ENCODE measurements at places on chromosomes 7 and 10.

GRCh38 chr10:70272925-70273316 lies 10.9 kb downstream of the NPFFR1 start:
- no peak for DNase-seq

- DNase-seq: no peak
Measured at GRCh38 chr10:50982989-50983388, 91.3 kb upstream of the PRKG1 start.

GRCh38 chr10:12846718-12847117 lies 154.8 kb downstream of the CCDC3 start:
- DNase-seq: no peak

DNA sequence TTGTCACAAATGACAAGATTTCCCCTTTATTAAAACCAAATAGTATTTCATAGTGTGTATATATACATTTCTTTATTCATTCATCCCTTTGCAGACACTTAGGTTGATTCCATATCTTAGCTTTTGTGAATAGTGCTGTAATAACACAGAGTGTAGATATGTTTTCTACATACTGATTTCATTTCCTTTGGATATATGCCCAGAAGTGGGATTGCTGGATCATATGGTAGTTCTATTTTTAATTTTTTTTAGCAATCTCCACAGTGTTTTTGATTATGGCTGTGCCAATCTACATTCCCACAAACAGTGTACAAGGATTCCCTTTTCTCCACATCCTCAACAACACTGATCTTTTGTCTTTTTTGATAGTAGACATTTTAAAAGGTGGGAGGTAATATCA lies 46.4 kb downstream of the CSTF2T start:
- no peak for DNase-seq

DNA sequence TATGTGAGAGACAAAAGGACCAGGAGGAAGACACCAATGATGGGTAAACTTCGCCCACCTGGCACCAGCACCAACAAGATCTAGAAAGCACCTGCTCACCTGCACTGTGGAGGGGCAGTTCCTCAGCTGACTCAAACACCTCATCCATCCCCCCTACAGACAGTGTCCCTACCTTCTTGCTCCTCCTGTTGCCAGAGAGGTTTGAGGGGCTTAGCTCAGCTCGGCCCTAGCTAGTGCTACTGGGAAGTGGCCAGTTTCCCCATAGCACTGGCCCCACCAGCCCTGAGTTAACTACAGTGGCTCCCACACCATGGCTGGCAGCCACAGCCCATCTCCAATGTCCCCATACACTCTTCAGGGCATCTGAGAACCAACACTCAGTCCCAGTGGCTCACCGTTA lies 70.8 kb downstream of the GRID1 start:
- DNase-seq: no peak

- DNase-seq: no peak
Measured at GRCh38 chr10:55374917-55375316, 573.9 kb upstream of the PCDH15 start.

DNA sequence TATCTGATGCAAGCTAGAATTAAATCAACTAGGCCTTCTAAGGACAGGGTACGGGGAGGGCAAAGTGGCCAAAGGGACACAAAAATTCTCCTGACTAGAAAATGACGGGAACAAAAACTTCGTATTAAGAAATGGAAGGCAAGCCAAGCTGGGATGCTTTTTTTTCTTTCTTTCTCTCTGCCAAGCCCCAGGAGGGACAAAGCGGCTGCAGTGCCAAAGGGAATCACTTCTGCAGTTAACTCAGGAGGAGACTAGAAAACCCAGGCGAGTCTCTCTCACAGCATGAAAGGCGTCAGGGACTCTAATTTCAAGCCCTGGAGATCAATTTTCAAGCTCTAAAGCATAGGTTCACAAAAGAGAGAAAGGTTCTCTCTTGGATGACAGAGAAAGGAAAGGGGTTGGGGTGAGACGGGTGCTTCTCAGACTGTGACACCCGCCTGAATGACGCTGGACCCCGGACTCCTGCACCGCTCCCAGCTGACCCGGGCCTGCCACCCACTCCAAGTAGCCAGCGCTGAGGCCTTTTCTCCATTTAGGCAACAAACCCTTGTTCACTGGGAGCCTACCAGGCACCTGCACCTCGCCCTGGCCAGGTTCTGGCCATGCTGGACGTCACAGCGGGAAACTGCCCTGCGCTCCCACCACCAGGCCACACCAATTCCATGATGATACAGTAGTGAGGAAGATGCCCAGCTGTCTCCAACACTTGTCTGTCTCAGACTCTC lies 56.5 kb downstream of the KIAA1549 start:
- DNase-seq: no peak

DNA sequence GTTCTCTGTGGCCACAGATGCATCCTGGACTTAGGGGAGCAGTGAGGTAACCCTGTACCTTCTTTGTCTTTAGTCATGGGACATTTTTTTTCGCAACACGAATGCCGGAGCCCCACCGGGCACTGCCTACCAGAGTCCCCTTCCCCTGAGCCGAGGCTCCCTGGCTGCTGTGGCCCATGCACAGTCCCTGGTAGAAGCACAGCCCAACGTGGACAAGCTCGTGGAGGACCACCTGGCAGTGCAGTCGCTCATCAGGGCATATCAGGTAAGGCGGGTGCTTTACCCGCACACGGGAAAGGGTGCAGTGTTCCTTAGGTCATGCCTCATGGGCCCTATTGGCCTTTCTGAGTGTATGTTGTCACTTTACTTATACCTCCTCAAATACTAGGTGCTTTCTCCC lies 38.8 kb downstream of the OGDH start:
- no peak for DNase-seq

DNA sequence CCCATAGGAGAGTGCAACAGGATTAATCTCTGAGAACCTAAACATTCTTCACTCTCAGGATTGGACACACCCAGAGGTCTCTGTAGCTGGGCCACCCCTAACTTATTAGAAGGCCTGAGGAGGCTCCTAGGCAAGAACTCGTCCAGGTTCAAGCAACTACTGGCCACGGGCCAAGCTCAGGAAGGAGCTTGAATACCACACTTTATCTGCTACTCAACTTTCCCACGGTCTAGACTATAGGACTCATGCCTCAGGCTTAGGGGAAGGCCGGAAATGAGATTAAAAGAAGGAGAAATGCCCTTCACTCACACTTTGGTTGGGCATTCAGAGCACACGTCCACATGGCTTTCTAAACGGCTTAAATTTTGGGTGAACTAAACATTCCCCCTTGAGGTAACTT lies 142.8 kb upstream of the PHYHIPL start:
- DNase-seq: no peak

GRCh38 chr10:119706521-119707278 lies 19.1 kb upstream of the INPP5F start:
- no peak for DNase-seq

- no peak for DNase-seq
Measured at GRCh38 chr10:86294346-86295265, 72.0 kb downstream of the GRID1 start.

GRCh38 chr10:88092973-88093372 lies 229.5 kb downstream of the PTEN start:
- DNase-seq: no peak

DNA sequence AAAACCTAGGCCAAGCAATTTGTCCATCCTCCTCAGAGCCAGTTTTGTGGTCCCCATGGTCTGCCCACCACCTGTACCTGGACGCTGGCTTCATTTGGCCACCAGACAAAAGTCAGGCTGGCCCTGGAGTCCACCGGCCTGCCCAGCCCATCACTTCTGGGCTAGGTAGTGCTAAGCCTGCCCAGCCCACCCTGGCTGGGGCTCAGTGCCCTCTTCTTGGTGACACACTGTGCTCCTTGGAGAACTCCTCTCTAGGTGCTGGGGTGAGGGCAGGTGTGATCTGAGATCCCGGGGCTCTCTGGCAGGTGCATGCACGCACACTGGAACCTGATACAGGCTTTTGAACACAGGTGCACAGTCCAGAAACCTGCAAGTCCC lies 1.1 kb downstream of the AIFM2 start:
- DNase-seq: no peak

GRCh38 chr10:17443707-17444387 lies 10.5 kb downstream of the ST8SIA6 start:
- no peak for DNase-seq

DNA sequence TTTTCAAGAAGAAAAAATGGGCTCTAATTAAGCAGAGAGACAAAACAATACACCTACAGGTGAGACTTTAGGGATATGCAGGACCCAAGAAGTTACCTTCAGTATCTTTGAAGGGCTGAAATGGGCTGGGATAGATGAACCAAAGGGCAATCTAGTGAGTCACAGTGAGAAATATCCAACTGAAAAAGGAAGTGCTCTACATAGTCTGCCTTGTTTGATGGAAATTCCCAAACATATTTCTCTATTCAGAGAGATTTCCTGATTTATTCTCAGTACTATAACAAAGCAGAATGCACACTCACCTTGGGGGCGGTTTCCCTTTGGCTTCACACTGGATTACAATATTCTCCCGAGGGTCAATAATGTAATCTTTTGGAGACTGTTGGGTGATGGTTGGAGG lies 104.1 kb upstream of the LAMB4 start:
- no peak for DNase-seq

GRCh38 chr7:38858259-38858884 lies 50.6 kb downstream of the VPS41 start:
- DNase-seq: no peak

GRCh38 chr10:131815266-131816156 lies 85.3 kb upstream of the PPP2R2D start:
- DNase-seq: no peak

DNA sequence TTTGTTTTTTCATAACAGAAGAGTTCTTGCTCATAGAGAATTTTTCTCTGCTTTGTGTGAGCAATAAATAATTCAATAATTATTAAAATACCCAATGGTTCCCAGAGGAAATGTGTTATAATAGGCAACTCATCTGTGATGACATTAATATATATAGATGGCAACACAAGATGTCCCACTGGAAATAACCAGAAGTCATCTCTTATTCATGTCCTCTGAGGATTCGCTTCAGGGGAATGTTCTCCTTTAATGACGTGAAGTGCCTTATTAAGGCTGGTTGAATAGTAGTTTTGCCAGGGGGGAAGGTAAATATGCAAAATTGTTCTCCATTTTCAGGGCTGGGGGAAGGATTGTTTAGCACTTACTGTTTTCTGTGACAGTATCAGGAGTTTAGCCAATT lies 3.1 kb downstream of the SLC39A12 start:
- no peak for DNase-seq

DNA sequence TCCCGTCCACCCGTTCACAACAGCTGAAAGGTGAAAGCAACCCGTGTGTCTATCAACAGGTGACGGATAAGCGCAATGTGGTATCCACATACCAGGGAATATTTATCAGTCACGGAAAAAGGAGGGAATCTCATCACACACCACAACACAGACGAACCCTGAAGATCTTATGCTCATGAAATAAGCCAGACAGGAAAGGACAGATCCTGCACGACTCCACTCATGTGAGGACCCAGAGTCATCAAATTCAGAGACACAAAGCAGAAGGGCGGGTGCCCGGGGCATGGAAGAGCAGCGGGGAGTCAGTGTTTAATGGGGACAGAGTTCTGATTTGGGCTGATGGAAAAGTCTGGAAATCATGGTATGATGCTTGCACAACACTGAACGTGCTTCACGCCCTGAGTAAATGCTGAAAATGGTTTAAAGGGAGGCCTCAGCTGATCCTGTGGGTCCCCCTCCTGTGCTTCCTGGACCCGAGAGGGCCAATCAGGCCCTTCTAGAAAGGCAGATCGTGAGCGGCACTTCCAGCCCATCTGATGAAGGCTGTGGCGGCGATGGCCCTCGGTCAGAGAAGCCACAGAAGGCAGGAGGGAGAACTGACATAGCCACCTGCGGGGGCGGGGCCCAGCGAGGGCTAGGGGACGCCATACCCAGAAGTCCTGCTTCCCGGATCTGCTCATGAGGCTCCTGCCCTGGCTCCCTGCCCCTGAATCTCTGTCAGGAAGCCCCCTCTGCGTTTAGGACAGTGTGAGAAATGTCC lies 19.1 kb downstream of the WDR86 start:
- no peak for DNase-seq

DNA sequence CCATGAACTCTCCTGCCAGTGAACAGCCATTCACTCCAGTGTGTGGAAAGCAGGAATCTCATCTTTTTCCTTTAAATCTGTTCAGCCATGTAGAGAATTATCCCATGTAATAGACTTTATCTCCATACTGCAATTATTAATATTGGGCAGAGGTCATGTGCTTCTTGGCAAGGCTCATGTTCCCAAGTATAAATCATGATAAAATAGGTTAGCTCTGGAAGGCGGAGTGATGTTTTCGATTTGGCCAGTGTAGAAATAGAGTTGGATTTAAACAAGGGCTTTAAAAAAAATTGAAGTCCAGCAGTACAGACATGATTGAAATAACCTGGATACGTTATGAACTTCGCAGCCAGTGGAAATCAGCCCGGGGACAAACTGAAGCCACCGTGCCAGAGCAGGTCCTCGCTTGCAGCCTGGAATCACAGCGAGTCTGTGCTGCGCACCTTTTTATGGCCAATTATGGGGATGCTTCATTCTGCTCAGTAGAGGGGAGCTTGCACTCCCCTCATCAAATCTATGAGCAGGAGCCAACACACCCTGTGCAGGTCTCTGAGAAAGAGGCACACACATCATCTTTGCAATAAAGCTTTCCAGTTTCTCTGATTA lies 654.0 kb upstream of the MKI67 start:
- no peak for DNase-seq

GRCh38 chr10:3347413-3348182 lies 175.0 kb upstream of the PITRM1 start:
- DNase-seq: no peak

GRCh38 chr7:76393116-76394031 lies 16.1 kb downstream of the SSC4D start:
- DNase-seq: peak; percentile 95

DNA sequence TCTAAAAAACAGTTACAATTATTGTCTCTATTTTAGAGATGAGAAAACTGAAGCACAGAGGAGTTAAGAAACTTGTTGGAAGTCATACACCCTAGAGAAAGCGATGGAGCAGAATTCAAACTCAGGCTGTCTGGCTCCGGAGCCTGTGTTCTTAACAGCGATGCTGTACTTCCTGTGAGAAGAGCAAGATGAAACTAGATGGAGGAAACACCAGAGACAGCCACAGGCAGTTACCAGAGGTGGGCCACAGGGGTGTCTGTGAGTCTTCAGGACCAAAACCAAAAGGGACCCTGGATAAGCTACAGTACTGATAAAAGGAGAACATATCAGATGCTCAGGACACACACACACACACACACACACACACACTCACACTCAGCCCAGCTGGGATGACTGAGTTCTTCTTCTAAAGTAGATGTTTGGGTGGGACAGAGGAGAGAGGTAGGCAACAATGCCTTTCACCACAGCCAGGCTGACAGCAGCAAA lies 289.2 kb downstream of the FZD1 start:
- DNase-seq: no peak

- no peak for DNase-seq
Measured at GRCh38 chr10:132865171-132865631, 77.2 kb downstream of the CFAP46 start.

DNA sequence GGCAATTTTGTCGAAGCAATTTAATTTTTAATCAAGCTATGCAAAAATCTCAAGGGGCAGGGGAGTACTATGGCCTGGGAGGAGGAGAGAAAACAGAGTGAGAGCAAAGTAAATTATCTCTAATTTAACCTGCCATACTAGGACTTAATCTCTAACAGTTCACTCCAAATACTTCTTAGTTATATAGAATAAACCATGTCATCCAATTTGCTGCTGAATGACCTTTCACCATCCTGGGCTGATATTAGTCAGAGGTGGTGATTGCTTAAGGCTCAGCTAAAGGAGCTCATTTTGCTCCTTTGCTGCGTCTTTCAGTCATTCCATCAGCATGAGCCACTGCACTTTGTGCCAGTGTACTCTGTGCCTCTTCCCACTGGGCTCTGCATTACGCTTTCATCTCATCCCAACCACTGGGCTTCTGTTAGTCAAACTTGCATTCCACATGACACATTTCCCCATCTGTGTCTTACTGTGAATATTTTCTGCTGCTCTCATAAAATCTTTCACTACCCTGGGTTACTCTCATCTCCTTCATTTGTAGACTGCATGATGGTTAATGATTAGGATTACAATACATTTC lies 84.3 kb downstream of the CD36 start:
- no peak for DNase-seq

Data from HuH-7 (cell line).